ENCODE measurements at places on chromosomes 2 and 18. TPM values are rescaled to one million over a fixed set of nuclear protein-coding genes. Genes with fewer than 3 reads are reported as not detected.

GRCh38 chr2:3066831-3067230 is 310.8 kb downstream of the EIPR1 start:
- H3K27me3 ChIP-seq: no peaks in the 10 kb centered on the region
- no peak for DNase-seq
- no peaks in the 10 kb centered on the region for H3K4me1 ChIP-seq
- no peak overlapping the region for H3K27ac ChIP-seq
- no peak overlapping the region for H3K4me3 ChIP-seq
- no peaks in the 10 kb centered on the region for H3K36me3 ChIP-seq

DNA sequence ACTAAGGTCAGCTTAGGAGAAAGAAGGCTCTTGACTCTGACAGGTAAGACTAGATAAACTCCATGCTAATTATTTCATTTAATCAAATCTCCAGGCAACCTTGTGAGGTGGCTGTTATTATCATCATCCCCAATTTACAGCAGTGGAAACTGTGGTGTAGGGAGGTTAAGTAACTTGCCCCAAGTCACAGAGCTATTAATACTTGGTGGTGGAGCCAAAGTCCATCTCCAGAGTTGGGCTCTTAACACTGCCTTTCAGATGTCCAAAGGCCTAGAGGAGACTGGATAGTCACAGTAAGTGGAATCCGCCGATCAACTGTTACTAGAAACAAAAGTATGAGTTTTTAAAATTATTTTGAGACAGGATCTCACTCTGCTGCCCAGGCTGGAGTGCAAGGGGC is 46.6 kb upstream of the SP3 start:
- no peak for DNase-seq
- H3K4me1 ChIP-seq: peaks cover 15% of the 10 kb centered on the region
- H3K4me3 ChIP-seq: no peak overlapping the region
- no peak overlapping the region for H3K27ac ChIP-seq
- H3K27me3 ChIP-seq: peaks cover 10% of the 10 kb centered on the region

DNA sequence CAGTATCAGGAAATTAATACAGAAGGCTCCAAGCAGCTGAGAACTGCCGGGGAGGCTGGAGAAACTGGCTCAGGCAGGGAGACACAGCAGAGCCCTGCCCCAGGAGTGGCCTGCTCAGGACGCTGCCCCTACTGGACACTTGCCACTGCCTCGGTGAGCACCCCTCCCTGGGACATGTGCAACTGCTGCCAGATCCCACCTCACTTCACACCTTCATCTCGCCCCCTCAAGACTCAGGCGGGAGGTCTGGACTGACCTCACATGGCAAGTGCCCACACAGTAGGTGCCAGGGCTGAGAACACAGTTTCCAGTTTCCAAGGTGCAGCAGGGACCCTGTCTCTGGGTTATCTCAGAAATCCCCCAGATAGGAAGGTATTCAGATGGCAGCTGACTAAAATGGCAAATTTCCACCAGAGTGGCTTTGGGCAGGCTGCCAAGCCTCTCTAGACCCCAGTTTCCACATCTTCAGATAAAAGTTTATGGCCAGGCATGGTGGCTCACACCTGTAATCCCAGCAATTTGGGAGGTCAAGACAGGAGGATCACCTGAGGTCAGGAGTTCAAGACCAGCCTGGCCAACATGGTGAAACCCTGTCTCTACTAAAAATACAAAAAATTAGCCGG is 33.7 kb upstream of the LBH start:
- H3K27me3 ChIP-seq: no peaks in the 10 kb centered on the region
- H3K27ac ChIP-seq: no peak overlapping the region
- no peaks in the 10 kb centered on the region for H3K36me3 ChIP-seq
- no peak for DNase-seq

DNA sequence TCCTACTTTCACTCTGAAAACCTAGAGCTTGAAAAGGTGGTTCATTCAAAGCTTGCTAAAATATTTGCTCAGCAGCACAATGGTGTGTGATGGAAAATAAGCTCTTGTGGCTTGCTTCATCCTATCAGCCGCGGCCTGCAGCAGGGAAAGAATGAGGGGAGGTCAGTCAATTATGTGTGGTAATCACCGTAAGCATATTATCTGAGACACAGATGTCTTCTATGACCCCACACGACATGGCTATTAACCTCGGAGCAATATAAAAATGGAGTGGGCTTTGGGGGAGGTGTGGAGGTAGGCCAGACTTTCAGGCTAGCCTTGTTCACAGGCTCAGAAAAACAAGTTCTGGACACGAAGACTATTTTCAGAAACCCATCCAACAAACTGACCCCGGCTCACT is 98.4 kb upstream of the SIX3 start:
- no peak overlapping the region for H3K27ac ChIP-seq
- peaks cover 8% of the 10 kb centered on the region for H3K27me3 ChIP-seq
- H3K36me3 ChIP-seq: no peaks in the 10 kb centered on the region
- no peak for DNase-seq
- H3K4me1 ChIP-seq: no peaks in the 10 kb centered on the region

INHBB gene
- not detected for total RNA-seq

- peaks cover 24% of the 10 kb centered on the region for H3K36me3 ChIP-seq
- no peaks in the 10 kb centered on the region for H3K27me3 ChIP-seq
- peaks cover 21% of the 10 kb centered on the region for H3K4me1 ChIP-seq
- no peak for DNase-seq
- H3K27ac ChIP-seq: no peak overlapping the region
- H3K4me3 ChIP-seq: no peak overlapping the region
Observed at GRCh38 chr2:231160701-231161100, 35.9 kb upstream of the HTR2B start.

DNA sequence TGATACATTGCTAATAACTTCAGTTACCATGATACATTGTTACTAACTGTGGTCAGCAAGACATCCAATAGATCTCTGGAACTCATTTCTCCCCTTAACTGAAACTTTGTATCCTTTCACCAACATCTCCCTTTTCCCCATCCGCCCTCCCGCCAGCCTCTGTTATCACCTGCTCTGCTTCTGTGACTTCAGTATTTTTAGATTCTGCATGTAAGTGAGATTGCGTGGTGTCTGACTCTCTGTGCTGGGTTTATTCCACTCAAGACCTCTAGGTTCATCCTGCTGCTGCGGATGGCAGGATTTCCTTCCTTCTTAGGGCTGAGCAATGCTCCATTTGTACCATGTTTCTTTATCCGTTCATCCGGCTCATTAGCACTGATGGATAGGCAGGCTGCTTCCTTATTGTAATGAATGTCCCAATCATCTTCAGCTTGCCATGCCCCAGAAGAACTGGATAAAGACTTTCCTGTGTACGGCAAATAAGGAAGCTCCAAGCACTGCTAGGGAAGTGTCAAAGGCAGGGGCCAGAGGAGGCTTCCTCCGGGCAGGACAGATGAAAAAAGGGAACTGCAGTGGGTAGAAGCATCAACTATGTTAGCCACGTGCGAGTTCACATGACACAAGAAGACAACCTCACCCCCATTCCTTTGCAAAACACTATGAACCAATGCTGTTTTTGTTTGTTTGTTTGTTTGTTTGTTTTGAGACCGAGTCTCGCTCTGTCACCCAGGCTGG is 113.4 kb downstream of the EIPR1 start:
- H3K4me1 ChIP-seq: peaks cover 10% of the 10 kb centered on the region
- peaks cover 4% of the 10 kb centered on the region for H3K36me3 ChIP-seq
- no peak for DNase-seq
- no peak overlapping the region for H3K4me3 ChIP-seq
- H3K27ac ChIP-seq: no peak overlapping the region

- H3K27ac ChIP-seq: no peak overlapping the region
- DNase-seq: no peak
- no peaks in the 10 kb centered on the region for H3K36me3 ChIP-seq
Observed at GRCh38 chr2:220789961-220790360, 782.1 kb downstream of the EPHA4 start.

DNA sequence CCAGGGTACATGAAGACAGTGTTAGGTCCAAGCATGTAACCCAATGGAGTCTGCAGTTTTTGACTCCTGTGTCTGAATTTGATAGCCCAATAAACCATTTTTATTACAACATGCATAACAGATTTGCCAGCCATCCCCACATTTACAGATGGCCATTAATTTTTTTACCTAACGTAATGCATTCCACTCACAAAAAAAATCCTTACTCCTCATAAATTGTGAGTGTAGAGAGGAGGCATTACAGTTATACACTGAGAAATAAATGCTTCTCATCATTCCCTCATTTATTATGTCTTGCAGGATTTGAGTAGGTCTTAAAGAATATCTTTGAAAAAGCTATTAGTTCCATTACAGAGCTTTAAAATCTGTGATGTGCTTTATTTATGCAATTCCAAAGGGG is 193.8 kb downstream of the CMPK2 start:
- H3K27me3 ChIP-seq: peaks cover 2% of the 10 kb centered on the region
- H3K4me3 ChIP-seq: no peak overlapping the region
- no peak for DNase-seq
- H3K36me3 ChIP-seq: no peaks in the 10 kb centered on the region
- H3K4me1 ChIP-seq: no peaks in the 10 kb centered on the region
- H3K27ac ChIP-seq: no peak overlapping the region

GRCh38 chr18:38116716-38117115 is 551.1 kb upstream of the CELF4 start:
- H3K4me3 ChIP-seq: no peak overlapping the region
- H3K4me1 ChIP-seq: no peaks in the 10 kb centered on the region
- H3K36me3 ChIP-seq: no peaks in the 10 kb centered on the region
- DNase-seq: no peak
- H3K27ac ChIP-seq: no peak overlapping the region

DNA sequence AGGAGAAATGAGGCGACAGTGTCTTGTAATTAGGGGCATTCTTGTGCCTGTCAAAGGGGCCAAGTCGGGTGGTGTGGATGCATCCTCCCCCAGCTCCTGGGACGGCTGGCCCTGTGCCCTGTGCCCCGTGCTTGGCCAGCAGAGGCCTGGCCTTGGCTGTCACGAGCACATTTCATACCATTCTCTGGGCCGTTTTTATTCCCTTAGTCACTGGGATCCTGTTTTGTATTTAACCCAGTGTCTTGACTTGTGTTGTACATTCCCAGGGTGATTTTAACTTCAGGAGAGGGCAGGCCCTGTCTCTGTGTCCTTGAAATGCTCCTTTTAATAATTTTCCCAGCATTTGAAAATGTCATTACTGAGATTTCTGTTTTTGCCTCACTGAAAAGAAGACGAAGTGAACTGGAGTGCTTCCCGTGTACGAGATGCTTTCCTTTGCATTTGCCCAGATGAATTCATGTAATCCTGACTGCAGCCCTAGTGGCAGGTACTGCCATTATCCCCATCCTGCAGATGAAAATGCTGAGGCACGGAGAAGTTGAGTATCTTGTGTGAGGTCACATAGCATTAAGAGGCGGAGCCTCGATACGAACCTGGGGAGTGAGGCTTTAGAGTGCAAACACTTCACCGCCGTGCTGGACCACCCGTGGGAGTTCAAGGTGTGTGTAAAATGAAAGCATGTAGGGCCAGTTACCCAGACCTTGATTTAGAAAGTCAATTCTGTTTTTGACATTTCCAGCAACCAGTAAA is 57.0 kb downstream of the SH3RF3 start:
- H3K36me3 ChIP-seq: no peaks in the 10 kb centered on the region
- DNase-seq: no peak
- peaks cover 5% of the 10 kb centered on the region for H3K27me3 ChIP-seq
- no peaks in the 10 kb centered on the region for H3K4me1 ChIP-seq

PLB1 gene
- 0.85 TPM for total RNA-seq

DNA sequence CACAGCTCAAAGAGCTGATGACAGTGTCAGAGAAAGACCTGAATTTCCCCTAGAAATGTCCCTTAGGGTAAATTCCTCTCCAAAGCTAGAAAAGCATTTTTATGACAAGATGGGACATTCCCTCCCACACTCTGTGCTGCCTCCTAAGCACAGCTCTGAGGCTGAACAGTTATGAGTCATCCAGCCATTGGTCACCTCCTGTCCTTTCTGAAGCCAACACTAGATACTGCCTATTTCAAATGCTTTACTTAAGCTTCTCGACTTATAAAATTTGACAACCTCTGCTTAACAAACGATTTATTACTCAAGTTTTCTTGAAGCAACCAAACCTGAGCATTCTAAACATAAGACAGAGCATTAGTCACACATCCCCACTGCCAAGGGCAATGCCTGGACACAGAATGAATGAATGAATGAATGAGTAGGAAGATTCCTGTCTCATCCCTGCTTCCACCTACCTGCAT is 35.4 kb downstream of the B4GALT6 start:
- no peaks in the 10 kb centered on the region for H3K36me3 ChIP-seq
- peaks cover 23% of the 10 kb centered on the region for H3K27me3 ChIP-seq
- H3K4me3 ChIP-seq: no peak overlapping the region
- peaks cover 12% of the 10 kb centered on the region for H3K4me1 ChIP-seq
- DNase-seq: no peak

Data from activated CD4-positive, alpha-beta memory T cell treated with anti-CD3 and anti-CD28 coated beads for 36 hours (primary cell).